Activated CD4-positive, alpha-beta T cell treated with anti-CD3 and anti-CD28 coated beads for 1 hour (primary cell): ENCODE measurements at places on chromosomes 7 and 10.

GRCh38 chr7:27639851-27640250, 22.8 kb downstream of the HIBADH start:
- DNase-seq, result no peak

- DNase-seq, result no peak
These were observed 35.5 kb downstream of the SVOPL start for GRCh38 chr7:138665669-138666140.

GRCh38 chr10:124379609-124380193, 39.0 kb downstream of the OAT start:
- no peak for DNase-seq

DNA sequence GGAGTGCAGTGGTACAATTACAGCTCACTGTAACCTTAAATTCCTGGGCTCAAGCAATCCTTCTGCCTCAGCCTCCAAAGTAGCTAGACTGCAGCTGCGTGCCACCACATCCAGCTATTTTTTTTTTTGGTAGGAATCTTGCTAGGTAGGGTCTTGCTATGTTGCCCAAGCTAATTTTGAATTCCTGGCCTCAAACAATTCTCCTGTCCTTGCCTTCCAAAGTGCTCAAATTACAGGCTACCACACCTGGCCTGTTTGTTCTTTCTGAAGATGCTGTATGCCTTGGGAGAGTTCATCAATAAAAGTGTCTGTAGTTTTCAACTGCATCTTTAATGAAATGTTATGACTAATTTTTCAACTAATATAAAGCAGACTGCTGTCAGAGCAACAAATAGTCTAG, 452 bp downstream of the SAMD9 start:
- no peak for DNase-seq

- DNase-seq, result no peak
These were observed 126.0 kb upstream of the CALN1 start for GRCh38 chr7:72538147-72538546.

GRCh38 chr10:97376413-97376812, 24.7 kb downstream of the RRP12 start:
- no peak for DNase-seq

GRCh38 chr7:29976673-29977415, 12.8 kb downstream of the SCRN1 start:
- no peak for DNase-seq

DNA sequence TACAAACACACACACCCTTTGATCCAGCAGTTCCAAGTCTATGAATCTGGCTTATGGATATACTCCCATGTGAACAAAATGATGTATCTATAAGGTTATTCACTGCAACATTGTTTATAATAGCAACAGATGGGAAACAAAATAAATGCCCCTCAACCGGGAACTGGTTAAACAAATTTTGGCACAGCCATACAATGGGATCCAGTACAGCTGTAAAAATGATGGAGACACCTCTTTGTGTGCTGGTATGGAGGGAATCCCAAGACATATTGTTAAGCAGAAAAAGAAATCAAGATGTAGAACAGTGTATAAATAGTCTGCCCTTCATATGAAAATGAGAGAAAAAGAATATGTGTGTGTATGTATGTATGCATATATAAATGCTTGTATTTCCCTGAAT, 155.5 kb downstream of the SNX10 start:
- DNase-seq, result no peak

DNA sequence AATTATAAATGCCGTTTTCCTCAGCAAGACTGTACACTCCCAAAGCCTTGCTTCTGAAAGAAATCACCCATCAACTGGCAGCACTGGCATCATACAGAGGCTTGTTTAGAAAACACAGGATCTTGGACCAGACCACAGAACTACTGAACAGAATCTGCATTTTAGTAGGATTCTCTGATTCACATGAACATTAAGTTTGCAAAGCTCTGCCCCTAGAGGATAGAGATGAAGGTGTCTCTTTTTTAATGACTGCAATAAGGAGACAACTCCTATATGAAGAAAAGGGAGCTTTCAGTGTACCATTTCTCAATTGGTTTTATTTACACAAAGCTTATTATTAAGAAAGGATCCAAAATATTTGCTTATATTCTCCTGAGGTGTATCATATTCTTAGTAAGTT, 172.7 kb downstream of the AGMO start:
- DNase-seq, result no peak

GRCh38 chr10:16520900-16521299, 779 bp downstream of the C1QL3 start:
- DNase-seq, result no peak
